ENCODE measurements at places on chromosomes 6 and 20. TPM values are rescaled to one million over a fixed set of nuclear protein-coding genes. Genes with fewer than 3 reads are reported as not detected.
A peak's percentile ranks its signal among the peaks of the same experiment; 100 is the strongest.

DNA sequence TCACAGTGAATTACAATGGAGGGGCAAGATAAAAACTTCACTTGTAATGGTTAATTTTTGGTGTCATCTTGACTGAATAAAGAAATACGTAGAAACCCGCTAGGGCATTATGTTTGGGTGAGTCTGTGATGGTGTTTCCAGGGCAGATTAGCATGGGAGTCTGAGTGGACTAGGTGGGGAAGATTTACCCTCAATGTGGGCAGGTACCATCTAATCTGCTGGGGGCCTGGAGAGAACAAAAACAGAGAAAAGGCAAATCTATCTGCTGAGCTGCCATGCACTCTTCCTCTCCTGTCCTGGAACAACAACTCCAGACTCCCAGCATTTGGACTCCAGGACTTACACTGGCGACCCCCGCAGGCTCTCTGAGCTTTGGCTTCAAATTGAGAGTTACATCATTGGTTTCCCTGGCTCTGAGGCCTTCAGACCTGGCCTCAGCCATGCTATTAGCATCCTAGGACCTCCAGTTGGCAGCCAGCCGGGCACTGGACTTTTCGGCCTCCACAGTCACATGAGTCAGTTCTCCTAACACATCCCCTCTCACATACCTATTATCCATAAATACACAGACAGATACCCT is 19.7 kb downstream of the NINL start:
- H3K27ac ChIP-seq = no peak overlapping the region
- H3K27me3 ChIP-seq = no peaks in the 10 kb centered on the region
- H3K36me3 ChIP-seq = no peaks in the 10 kb centered on the region

LGSN gene
- total RNA-seq = 1.7 TPM

DLL1 gene
- total RNA-seq = 12.9 TPM

DNA sequence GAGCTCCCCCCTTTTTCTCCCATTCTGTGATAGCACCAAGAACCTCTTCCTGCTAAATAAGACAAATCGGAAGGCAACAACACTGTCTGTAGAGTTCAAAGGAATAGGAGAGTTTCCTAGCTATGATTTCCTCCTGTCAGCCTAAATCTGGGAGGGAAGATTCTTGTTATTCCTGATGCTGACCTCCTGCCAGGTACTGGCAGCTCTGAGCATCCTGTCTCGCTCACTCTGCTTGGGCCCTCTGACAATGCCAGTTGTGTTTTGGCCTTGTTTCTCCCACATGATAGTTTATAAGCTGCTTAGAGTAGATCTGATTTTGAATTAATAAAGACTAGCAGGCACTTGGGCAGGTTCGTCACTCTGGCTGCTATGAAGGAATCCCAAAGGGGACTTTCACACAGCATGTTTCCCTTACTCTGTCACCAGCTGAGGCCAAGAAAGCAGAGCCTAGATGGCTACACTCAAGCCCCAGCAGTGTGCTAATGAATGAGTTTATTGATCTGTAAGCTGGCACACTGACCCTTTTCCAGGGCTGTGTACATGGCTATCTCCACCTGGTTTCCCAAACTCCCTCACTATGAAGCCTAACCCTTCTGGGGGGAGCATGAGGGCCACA is 52.3 kb downstream of the UQCC1 start:
- no peaks in the 10 kb centered on the region for H3K4me1 ChIP-seq
- H3K27me3 ChIP-seq = no peaks in the 10 kb centered on the region
- peaks cover 45% of the 10 kb centered on the region for H3K36me3 ChIP-seq

MMP24OS gene
- 78.7 TPM for total RNA-seq

GRCh38 chr20:3702611-3703391 is 9.6 kb downstream of the SIGLEC1 start:
- no peak overlapping the region for H3K27ac ChIP-seq
- no peaks in the 10 kb centered on the region for H3K27me3 ChIP-seq
- no peak for DNase-seq
- H3K4me1 ChIP-seq = no peaks in the 10 kb centered on the region

FAM209B gene
- 0.59 TPM for total RNA-seq

PKIB gene
- total RNA-seq = 3.2 TPM

DNA sequence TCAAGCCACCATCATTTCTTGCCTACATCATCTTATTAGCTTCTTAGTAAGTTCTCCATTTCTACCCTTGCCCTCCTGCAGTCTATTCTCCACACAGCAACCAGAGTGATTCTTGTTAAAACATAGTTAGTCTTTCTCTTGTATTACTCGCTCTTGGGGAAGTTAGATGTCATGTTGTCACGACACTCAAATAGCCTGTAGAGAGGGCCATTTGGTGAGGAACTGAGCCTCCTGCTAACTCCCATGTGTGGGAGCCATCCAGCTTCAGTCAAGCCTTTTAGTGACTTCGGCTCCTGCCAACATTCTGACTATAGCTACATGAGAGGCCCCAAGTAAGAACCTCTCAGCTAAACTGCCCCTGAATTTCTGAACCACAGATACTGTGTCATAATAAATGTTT is 395.4 kb downstream of the CDC5L start:
- no peak for DNase-seq
- no peak overlapping the region for H3K27ac ChIP-seq
- no peaks in the 10 kb centered on the region for H3K36me3 ChIP-seq
- no peaks in the 10 kb centered on the region for H3K27me3 ChIP-seq
- no peaks in the 10 kb centered on the region for H3K4me1 ChIP-seq

DNA sequence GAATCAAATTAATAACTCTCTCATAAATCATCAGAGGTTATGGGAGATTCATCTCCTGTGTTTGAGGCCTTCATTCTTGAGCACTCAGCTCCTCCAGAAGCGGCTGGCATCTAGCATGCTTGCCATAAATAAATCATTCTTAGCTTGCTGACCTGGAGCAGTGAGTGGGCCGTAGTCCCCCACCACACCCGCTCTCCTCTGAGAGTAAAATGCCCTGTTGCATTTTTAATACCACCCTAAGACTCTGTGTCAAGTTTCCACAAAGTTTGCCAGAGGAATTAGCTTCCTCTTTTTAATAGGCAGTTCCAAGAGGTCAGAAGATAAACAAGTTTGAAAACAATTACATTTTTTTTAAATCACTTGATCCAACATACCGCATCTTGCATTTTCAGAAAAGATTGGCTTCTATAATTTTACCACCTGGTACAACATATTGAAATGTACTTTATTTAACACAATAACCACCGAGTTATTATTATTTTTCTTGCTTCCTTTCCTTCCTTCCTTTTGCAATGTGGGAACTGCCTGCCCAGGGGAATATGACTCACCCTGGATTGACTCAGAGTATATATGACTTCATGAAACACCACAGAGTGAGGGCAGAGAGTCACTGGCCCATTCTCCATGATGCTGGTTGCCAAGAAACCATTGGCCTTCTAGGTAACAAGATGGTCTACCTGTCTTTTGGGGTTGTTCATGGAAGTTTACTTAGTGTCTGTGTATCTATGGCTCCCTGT is 29.4 kb upstream of the CLIC5 start:
- H3K4me1 ChIP-seq = peaks cover 18% of the 10 kb centered on the region
- H3K27ac ChIP-seq = peak overlapping the region; percentile 42
- no peak overlapping the region for H3K4me3 ChIP-seq
- H3K27me3 ChIP-seq = no peaks in the 10 kb centered on the region
- no peak for DNase-seq
- H3K36me3 ChIP-seq = no peaks in the 10 kb centered on the region

LCA5 gene
- 7.1 TPM for total RNA-seq

Measured in lower lobe of right lung (tissue), 2 donors.